ENCODE measurements at places on chromosomes 16 and 17.

GRCh38 chr17:77491921-77492445 is 351.2 kb downstream of the SEC14L1 start:
- DNase-seq, result no peak

DNA sequence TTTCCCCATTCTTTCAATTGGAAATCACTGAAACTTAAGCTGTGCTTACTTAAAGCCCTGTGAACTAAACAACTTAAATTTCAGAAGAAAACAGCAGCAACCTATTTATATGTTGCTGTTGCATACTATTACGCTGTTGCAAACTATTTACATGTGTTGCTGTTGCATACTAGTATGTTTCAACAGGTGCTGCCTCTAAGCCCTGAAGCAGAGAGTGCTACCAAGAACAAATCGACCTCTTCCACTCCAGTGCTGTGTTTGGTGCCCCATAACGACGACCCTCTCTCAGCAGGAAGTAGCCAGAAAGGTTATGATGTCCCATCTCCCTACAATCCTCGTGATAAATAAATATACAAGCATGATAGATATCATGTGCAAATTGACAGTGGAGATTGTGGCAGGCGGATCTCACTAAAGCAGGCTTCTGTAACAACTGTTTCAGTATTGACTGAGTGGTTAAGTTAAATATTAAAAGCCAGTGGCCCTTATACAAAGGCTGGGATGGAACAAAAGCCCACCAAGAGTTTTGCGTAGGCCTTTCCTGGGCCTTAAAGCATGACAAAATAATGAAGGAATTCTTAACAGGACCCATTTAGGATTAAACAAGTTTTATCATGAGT is 5.7 kb upstream of the SCPEP1 start:
- no peak for DNase-seq

- DNase-seq, result no peak
Observed at GRCh38 chr17:80049986-80050385, 13.5 kb downstream of the CCDC40 start.

- no peak for DNase-seq
Observed at GRCh38 chr16:19114359-19115147, 789 bp downstream of the ITPRIPL2 start.

- DNase-seq, result no peak
Observed at GRCh38 chr16:77223184-77223583, 24.0 kb downstream of the SYCE1L start.

- DNase-seq, result peak; percentile 57
Observed at GRCh38 chr17:29593591-29594518, 923 bp downstream of the ANKRD13B start.

DNA sequence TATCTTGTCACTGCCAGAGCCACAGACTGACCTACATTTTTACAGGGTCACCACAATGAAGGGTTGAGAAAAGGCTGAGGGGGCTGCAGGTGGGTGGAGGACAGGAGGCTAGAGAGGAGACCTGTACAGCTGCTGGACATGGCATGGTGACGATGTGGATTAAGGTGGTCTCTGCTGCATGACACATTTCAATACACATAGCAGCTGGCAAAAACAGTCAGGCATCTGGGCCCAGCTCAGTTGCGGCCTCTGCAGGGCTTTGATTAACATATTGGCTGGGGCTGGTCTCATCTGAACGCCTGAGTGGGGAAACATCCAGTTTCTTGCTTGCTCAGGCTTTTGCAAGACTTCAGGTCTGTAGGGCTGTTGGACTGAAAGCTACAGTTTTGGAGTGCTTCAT is 265.4 kb upstream of the FOXF1 start:
- DNase-seq, result no peak

DNA sequence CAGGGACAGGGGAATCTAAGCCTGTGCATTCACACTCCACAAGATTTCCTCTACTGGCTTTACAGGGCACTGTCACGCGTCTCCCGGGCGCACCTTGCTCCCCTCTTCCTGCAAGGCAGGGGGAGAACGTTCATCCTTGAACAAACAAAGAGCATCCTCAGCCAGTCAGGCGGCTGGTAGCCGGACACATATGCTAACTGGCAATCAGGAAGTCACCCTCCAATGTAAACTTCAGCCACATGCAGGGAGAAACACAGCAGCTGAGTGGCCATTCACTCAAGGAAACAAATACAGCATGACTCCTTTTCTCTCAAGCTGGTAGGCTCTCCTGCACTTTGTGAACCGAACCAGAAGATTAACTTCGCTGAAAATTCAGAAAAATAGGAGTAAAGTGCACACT is 10.8 kb upstream of the HSBP1 start:
- DNase-seq, result no peak

DNA sequence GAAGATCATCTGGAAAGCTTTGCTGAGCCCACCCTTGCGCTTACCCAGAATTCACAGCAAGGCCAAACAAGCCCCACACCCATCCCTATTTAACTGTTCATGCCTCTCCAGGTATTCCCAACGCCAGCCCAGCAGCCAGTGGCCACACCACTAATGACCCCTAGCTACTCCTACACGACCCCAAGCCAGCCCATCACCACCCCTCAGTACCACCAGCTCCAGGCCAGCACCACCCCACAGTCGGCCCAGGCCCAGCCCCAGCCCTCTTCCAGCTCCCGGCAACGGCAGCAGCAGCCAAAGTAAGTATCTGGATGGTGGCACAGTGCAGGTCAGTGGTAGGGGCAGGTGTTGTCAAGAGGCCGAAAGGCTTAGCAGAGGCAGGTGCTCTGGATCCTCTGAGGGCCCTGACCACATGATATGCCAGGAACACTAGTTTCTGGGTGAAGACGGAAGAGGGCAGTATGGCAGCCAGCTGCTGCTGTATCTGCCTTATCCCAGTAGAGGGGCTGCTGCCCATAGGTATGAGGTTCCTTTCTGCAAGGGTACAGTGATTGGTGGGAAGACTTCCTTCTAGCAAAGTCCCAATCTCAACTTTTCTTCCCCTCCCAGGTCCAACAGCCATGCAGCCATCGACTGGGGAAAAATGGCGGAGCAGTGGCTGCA is 10.7 kb downstream of the PROCA1 start:
- DNase-seq, result no peak

DNA sequence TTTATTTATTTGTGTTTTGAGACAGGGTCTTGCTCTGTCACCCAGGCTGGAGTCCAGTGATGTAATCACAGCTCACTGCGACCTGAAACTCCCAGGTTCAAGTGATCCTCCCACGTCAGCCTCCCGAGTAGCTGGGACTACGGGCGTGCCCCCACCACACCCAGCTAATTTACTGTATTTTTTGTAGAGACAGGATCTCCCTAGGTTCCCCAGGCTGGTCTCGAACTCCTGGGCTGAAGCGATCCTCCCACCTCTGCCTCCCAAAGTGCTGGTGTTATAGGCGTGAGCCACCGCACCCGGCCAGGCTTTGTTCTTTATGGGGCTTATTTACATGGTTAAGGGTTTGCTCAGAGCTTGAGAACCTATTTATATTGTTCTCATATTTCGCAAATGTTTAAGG is 5.8 kb upstream of the MEIOB start:
- DNase-seq, result no peak

DNA sequence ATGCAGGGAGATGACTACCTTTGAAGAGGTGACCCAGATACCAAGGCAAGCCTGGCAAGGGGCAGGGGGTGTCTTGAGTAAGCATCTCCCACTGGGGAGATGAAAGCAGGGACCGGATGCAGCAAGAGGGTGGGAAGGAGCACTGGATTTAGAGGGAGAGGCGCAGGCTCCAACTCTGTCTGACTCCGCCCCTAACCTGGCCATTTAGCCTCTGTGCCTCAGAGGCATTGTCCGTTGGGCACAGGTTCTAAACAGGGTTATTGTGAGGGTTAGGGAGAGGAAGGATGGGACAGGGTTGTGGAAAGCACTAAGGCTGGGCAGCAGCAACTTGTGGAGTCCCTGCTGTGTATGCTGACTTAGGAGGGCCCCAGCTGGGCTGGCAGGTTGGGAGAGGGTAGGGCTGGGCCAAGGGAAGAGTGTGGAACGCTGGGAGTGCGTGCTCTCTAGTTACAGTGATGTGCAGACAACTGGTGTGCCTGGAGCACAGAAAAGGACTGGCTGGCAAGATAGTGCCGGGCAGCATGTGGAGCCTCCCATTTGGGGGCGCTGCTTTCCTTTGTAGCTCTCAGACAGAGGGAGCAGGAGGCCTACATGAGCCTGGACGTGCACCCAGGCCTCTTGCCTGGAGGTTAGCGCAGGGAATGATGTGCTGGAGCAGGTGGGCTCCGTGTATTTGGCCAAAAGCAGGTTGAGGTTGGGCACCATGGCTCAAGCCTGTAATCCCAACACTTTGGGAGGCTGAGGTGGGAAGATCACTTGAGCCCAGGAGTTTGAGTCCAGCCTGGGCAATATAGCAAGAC is 26.2 kb downstream of the TBX2 start:
- DNase-seq, result no peak

GRCh38 chr16:68417711-68418301 is 30.5 kb downstream of the SMPD3 start:
- DNase-seq, result no peak

- no peak for DNase-seq
Observed at GRCh38 chr16:73945631-73946030, 351.0 kb upstream of the PSMD7 start.

DNA sequence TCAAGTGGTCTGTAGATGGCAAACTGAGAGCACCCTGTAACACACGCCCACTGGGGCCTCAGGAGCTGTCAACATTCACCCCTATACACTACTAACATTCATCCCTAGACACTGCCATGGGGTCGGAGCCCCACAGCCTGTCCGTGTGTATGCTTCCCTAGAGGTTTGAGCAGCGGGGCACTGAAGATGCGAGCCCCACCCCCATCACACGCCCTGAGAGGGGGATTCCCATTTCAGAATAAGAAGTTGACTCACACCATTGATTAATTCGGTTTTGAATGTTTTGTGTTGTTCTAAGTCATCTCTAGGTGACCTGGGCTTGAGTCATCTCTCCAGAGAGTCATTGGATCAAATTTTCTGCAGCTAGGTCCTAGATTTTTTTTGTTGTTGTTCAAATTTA is 37.3 kb upstream of the MMD start:
- DNase-seq, result no peak

- DNase-seq, result no peak
Observed at GRCh38 chr17:57135789-57136291, 50.8 kb downstream of the AKAP1 start.

GRCh38 chr17:27776882-27777624 is 23.3 kb downstream of the NOS2 start:
- no peak for DNase-seq

- DNase-seq, result peak; percentile 17
Observed at GRCh38 chr17:72407336-72407909, 286.6 kb downstream of the SOX9 start.

GRCh38 chr16:84774810-84775209 is 45.0 kb upstream of the CRISPLD2 start:
- DNase-seq, result no peak
